Activated CD4-positive, alpha-beta T cell treated with anti-CD3 and anti-CD28 coated beads for 1 hour (primary cell): ENCODE measurements at places on chromosomes 3 and 15.

DNA sequence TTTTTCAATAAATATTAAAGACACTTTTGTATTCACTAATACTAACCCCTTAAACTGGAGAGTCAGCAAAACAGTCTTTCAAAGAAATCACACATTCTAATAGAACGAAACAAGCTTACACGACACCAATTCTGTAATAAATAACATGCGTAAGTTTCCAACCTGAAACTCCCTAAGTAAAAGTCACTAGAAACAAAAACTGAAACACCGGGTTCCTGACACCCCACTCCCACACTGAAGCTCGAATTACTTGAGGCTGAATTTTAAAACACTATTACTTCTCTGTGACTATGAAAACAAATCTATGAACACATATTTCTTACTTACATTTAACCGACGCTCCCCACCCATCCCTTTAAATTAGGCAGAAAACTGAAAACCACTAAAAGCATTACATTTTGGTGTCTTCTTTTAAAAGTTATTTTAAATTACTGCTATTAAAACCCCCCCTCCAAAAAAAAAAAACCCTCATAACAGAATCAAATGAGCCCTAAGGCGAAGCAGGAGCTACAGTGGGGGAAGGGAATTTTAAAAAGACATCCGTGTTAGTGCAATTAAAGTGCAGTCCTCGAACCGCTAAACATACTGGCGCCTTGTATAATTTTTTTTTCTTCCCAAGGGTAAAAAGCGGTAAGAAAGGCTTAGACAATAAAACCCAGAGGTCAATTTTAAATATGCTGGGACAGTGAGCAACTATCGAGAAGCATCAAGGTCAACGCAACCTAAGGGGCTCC is 878 bp downstream of the SPPL2A start:
- no peak for DNase-seq

- DNase-seq: no peak
These were observed 63.0 kb downstream of the NCEH1 start for GRCh38 chr3:172647823-172648222.

GRCh38 chr3:14946236-14946635 is 1.1 kb upstream of the NR2C2 start:
- no peak for DNase-seq

DNA sequence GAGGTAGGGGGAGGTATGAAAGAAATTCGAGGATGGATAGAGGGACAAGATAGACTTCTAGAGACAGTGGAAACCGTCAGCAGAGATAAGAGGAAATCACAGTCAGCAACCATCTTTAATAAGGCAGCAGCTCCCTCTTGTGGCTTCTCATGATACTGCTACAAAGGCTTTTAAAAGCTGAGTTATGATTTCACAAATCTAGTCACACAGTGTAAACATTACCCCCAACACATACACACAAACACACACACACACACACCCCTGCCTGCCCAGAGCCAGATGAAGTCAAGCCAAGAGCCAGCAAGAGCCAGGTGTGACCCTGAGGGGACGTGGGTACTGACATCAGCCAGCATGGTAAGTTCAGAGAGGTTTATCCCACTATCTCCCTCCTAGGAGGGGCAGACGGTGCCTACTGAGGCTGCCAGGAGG is 18.9 kb upstream of the TGM5 start:
- no peak for DNase-seq

GRCh38 chr15:40252438-40253166 is 13.7 kb downstream of the PAK6 start:
- DNase-seq: no peak
